ENCODE measurements at places on chromosomes 4 and X. TPM values are rescaled to one million over a fixed set of nuclear protein-coding genes. Genes with fewer than 3 reads are reported as not detected.

DNA sequence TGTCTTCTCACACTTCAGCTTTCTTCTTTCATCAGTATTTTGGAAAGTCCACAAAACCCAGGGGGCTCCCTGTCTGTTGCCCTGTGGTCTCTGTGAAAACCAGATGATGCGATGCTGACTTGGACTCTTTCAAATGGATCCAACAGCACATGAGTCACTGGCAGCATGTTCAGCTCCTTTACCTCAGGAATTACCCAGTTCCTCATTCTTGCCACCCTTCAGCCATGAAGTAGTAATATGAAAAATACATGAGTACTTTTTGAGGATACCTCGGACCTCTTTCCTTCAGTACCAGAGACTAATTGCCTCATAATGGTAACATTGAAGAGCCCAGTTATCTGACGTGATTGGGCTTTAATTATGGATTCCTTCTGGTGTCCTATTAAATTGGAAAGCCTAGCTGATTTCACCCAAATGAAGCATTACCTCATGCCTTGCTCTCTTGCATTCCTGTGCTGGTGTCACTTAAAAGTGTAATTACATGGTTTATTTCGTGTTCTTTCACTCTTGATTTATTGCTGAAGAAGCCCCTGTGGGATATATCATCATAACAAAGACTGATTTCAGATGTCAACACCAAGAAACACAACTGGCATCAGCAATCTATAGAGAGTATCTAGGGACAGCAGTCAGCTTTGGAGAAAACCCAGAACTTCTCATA lies 63.4 kb downstream of the NFKB1 start:
- peak overlapping the region; percentile 69 for H3K4me3 ChIP-seq
- DNase-seq, result peak; percentile 40

FAM9C gene
- 0.09 TPM for total RNA-seq

DNA sequence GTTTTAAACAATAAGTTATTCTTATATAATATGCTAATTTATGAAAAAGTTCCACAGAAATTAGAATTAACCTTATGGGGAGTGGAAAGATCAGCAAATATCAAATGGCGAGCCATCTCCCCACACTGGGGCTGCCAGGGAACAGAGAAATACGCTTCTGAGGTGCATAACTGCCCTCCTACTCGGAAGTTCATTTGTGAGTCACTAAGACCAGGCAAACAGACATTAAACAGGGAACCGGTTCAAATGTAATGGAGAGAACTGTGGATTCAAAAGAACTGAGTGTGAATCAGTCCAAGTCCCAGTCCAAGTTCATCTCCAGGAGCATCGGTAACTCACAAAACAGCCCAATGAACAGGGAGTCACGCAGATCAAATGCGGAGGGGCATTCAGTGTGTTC lies 11.4 kb upstream of the S100G start:
- H3K4me1 ChIP-seq, result peaks cover 8% of the 10 kb centered on the region
- no peaks in the 10 kb centered on the region for H3K27me3 ChIP-seq
- no peak for DNase-seq
- peaks cover 3% of the 10 kb centered on the region for H3K36me3 ChIP-seq

DNA sequence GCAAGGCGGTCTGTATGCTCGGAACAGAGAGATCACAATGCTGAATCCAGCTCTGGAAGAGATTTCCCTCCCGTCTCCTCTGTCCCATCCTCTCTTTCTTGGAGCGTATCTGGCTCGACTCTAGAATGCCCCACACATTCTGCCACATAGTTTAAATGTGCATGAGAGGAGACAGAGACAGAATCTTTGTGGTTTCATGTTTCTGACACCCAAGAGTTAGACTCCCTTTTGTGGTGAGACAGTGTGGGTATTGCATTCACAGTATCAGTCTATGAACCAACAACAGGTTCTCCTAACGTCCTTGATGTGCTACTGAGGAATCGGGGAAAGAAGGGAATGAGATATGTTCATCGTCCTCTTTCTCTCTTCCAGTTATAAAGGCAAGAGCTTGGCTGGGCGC lies 25.3 kb downstream of the FAM47E start:
- no peaks in the 10 kb centered on the region for H3K36me3 ChIP-seq
- no peak overlapping the region for H3K4me3 ChIP-seq
- DNase-seq, result no peak
- no peak overlapping the region for H3K27ac ChIP-seq

GRID2 gene
- total RNA-seq, result not detected

DNA sequence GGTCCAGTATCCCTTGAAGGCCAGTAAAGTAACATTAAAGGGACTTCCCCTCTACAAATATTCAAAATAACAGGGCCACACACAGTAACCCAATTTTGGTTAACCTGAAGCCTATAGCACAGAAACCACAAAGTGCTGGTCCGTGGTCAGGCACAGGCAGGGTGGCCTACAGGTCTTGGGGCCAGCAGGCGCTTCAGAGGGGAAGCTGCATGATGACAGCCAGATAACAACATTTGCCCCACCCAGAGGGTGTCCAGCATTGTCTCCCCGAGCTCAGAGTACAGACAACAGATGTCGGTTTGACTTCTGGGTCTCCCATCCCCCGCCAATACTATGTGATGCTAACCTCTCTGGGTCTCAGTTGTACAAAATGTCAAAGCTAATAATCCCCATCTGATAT lies 51.1 kb downstream of the SH3KBP1 start:
- DNase-seq, result no peak
- peaks cover 20% of the 10 kb centered on the region for H3K36me3 ChIP-seq
- H3K27me3 ChIP-seq, result no peaks in the 10 kb centered on the region
- H3K27ac ChIP-seq, result peak overlapping the region; percentile 79
- peaks cover 32% of the 10 kb centered on the region for H3K4me1 ChIP-seq

DNA sequence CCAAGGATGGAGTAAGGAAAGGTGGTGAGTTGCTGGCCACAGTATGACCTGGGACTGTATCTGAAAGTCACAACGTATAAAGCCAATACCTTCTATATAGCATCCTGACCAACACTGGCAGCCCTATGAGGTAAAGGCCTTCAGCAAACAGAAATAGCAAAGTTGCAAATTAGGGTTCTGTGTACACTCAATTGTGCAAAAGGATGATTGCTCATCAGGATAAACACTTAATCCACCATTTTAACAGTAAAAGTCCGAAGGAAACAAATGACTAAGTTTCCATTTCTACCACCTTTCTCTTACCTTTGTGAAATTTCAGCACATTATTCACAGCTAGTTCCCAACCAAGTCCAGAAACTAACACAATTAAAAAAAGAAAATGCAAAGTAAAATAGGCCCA lies 1.4 kb upstream of the FNIP2 start:
- no peaks in the 10 kb centered on the region for H3K27me3 ChIP-seq
- DNase-seq, result no peak
- peaks cover 39% of the 10 kb centered on the region for H3K4me1 ChIP-seq
- H3K4me3 ChIP-seq, result peak overlapping the region; percentile 79
- peaks cover 3% of the 10 kb centered on the region for H3K36me3 ChIP-seq

TMSB4X gene
- 4,011 TPM for total RNA-seq

Data from activated T-cell treated with anti-CD3 and anti-CD28 coated beads, Interleukin-2, amount 50 U/mL, for 72 hours (primary cell).